ENCODE measurements at places on chromosomes 5 and 9.

DNA sequence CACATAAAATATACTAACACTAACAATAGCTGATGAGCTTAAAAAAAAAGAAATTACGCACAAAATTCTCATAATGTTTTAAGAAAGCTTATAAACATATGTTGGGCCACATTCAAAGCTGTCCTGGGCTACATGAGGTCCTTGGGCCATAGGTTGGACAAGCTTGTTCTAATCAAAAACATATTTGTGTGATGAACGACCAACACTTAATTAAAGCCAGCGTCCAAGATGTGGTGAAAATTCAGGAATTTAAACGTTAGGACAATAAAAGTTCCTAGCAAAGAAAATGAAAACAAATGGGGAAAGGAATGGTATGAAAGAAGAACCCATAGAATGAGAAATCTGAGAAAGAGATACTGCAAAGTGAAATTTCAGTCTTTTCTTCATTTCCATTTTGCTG lies 429.6 kb upstream of the DMAC1 start:
- no peak for DNase-seq

GRCh38 chr5:149799119-149799623 lies 69.1 kb downstream of the PPARGC1B start:
- DNase-seq = peak; percentile 70

GRCh38 chr5:16574789-16575721 lies 41.7 kb downstream of the RETREG1 start:
- DNase-seq = peak; percentile 43

DNA sequence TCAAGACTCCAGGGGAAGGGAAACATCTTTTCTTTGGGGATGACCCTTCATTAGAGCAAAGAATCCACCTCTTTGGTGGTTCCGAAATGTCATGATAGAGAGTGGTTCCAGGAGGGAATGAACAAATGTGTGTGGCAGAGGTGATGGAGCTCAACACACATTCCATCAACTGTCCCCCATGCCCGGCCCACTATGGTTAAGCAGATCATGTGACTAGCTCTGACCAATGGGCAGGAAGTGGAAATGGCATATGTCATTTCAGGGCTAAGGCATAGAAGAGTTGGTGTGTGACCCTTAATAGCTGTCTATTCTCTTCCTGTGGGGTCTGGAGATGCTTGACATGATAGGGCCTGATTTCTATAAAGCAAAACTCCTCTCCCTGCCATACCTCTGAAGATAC lies 194.6 kb downstream of the GAS1 start:
- DNase-seq = no peak

DNA sequence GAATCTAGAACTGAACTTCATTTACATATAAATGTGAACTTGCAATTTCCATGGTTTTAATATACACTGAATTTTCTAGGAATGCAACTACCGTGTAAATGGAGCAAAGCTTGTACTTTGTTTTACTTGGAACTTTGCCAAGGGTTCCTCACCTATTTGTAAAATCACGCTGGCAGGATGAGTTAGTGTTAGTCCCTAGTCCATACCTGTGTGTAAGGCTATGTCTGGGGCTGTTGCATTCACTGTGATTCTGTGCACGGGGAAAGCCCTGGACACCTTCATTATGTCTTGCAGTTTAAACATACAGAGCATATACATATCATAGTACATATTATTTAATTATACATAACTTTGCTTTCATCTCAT lies 119.9 kb downstream of the PAX5 start:
- no peak for DNase-seq

- DNase-seq = no peak
Measured at GRCh38 chr9:106934442-106935238, 71.7 kb downstream of the ZNF462 start.

GRCh38 chr9:96089452-96090085 lies 212.4 kb downstream of the HSD17B3 start:
- no peak for DNase-seq

DNA sequence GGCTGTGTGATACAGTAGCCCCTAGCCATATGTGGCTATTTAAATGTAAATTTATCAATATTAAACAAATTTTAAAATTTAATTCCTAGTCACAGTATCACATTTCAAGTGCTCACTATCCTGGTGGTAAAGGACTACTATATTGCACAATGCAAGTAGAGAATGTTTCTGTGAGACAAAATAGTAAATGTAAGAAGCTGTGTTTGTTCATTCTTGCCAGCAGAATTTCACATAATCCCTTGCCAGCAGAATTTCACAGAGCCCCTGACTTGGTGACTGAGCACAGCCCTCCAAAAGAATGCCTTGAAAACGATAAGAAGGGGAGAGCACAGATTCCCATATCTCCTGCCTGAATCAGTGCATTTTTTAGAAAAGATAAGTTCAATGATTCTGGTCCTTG lies 75.9 kb upstream of the SELENOP start:
- DNase-seq = no peak

DNA sequence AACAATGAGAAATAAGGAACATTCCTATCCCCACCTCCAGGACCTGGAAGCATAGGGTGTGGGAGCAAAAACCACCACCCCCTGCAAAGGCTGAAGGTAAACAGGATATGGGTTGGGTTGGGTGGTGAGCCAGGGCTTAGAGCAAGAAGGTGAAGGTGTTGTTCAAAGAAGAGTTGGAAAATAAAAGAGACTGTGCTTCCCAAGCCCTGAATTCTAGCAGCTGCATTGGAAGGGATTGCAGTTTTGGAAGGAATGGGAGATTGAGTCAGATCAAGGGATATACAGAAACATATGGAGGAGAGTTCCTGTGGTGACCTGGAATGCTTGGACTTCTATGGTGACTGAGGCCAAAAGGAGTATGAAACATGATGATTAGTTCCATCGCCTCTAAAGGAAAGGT lies 24.7 kb upstream of the MTAP start:
- no peak for DNase-seq

- no peak for DNase-seq
Measured at GRCh38 chr5:17400724-17401469, 97.1 kb upstream of the TAF11L2 start.

- DNase-seq = no peak
Measured at GRCh38 chr9:33147416-33148169, 19.5 kb downstream of the B4GALT1 start.

- no peak for DNase-seq
Measured at GRCh38 chr5:78781611-78782286, 133.2 kb upstream of the LHFPL2 start.

- no peak for DNase-seq
Measured at GRCh38 chr5:55175781-55176175, 2.8 kb upstream of the CDC20B start.

DNA sequence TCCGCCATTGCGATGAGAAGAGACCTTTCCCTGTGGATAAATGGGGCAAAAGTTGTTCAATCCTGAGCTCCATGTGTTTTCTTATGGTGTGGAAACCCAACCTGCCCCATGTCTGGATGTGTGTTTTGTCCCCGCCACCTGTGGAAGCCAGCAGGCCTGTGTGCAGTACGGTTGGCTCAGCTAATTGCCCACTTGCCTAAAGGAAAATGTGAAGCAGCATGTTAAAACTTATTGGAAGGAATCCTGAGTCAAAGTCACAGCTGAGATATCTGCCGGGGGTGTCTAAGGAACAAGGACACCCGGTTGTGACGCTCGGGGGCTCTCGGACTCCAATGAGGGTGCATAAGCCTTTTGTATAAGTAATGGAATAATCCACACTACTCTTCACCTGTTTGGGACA lies 361.1 kb upstream of the IRX1 start:
- no peak for DNase-seq

- DNase-seq = no peak
Measured at GRCh38 chr9:121732886-121733285, 81.5 kb downstream of the DAB2IP start.

GRCh38 chr5:122400938-122401337 lies 88.9 kb downstream of the SNCAIP start:
- no peak for DNase-seq

DNA sequence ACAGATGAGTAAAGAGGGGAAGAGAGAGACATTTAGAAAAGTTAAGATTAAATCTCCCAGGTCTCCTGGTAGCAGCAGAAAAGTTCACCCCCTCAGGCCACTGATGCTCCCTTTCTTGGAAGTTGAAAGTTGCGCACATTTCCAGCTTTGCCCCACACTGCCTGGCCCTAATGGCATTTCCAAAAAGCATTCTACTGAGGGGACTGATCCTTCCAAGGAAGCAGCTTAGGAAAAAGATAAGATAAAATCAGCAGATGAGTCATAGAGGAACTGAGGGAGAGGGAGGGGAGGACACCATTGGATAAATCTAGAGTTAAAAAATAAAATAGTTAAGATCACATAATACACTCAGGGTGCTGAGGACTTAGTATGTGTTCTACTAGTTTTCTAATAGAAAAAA lies 67.6 kb upstream of the SLC12A2 start:
- DNase-seq = no peak

- DNase-seq = no peak
Measured at GRCh38 chr9:16516891-16517290, 353.6 kb downstream of the BNC2 start.

DNA sequence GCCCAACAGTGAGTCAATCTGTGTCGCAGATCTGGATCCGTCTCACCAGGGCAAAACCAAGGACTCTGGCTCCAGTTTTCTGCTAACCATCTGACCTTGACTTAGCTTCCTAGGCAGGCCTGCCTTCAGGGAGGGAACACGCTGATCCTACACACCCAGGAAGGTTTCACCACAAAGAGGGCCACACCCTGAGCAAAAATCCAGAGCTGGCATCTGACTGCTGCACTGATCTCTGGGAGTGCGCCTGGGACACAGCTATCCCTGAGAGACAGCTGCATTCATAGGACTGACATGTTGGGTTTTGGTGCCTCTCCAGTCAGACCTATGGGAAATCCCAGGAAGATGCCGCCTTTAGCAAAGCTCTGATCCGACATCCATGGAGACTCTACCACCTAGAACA lies 47.5 kb downstream of the CDK5RAP2 start:
- DNase-seq = no peak

DNA sequence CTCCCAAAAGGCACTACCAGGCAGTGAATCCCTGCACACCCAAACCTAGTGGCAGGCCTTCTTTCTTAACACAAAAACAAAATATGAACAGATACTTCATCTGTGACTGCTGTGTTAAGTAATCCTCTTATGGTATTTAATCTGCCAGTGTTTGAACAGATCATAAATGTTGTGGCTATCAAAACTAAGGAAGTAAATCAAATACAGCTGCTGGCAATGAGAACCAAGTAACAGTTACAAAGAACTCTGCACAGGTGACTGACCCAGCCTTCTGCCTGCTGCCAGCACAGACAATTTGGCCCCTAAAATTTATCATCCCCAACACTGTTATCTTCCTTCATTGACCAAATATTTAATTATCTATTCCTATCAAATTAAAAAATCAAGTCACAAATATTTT lies 78.0 kb downstream of the GNAQ start:
- DNase-seq = no peak

DNA sequence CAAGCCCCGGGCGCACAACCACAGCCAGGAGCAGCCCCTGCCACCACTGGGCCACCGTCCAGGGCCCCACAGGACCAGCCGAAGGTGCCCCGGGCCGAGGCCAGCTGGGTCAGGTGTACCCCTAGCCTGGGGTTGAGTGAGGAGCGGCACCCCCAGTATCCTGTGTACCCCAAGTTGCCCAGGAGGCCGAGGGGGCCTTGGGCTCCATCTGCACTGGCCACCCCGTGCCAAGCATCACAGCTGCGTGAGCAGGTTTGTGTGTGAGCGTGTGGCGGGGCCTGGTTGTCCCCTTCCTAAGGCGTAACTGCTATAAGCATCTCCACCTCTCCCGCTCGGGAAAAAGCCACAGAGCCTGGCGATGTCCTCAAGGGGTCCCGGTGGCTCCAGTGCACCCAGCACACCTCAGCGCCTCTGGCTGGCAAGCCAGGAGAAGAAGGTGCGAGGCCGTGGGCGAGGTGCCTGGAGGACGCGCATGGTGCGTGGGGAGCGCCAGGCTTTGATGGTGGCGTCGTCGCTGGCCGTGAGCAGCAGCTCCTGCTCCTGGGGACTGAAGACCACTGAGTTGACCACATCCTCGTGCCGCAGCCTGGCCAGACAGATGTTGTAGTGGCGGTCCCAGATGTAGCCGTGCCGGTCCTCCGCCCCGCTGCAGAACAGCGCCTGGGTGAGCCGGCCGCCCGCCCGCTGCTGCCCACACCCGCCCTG lies 3.9 kb downstream of the FBXW5 start:
- no peak for DNase-seq

DNA sequence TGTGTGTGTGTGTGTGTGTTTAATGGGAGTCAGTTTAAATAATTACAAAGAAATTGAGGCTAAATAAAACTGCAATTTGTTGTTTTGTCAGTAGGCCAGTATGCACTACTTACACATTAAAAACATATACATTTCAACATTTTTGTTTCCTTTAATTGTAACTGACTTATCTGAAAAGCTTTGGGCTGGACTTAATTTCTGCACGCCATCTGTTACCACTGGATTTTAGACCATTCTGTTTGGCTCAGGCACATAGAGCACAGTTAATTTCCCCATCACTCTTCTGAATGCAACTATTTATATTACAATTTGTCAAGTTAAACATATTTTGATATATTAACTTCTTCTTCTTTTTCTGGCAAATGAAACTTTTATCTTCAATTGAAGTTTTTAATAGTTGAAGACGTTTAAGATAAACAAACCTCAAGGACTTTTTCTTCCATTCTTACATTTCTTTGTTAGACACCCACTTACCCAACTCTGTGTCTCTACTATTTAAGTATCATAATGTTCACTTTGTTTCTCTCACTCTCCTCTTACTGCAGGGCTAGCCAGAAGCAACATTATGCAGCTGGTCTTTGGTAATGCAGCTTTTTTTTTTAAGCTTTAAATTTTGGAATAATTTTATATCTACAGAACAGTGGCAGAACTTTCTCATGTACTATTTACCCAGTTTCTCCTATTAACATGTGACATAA lies 253.4 kb upstream of the ANKH start:
- DNase-seq = no peak

- no peak for DNase-seq
Measured at GRCh38 chr5:179408611-179409010, 63.4 kb upstream of the ADAMTS2 start.

GRCh38 chr9:7042124-7042523 lies 284.4 kb downstream of the KDM4C start:
- no peak for DNase-seq

DNA sequence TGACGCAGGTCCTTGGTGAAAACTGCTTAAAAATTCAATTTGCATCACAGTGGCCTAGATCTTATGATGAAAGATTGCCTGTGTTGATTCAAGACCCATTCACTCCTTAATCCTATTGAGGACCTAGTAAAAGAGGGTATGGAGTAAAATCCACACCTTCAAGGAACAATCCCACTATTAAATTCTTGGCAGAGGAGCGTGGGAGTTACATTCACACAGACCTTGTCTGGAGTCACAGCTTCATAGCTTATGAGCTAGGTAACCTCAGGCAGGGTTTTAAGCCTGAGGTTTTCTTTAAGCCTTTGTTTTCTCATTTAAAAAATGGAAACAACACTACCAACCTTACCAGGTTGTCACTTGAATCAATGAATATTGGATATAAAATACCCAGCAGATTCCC lies 566.5 kb upstream of the ZNF462 start:
- no peak for DNase-seq

Data from T1000 (cell line).